ENCODE measurements at places on chromosomes 5 and 9.

DNA sequence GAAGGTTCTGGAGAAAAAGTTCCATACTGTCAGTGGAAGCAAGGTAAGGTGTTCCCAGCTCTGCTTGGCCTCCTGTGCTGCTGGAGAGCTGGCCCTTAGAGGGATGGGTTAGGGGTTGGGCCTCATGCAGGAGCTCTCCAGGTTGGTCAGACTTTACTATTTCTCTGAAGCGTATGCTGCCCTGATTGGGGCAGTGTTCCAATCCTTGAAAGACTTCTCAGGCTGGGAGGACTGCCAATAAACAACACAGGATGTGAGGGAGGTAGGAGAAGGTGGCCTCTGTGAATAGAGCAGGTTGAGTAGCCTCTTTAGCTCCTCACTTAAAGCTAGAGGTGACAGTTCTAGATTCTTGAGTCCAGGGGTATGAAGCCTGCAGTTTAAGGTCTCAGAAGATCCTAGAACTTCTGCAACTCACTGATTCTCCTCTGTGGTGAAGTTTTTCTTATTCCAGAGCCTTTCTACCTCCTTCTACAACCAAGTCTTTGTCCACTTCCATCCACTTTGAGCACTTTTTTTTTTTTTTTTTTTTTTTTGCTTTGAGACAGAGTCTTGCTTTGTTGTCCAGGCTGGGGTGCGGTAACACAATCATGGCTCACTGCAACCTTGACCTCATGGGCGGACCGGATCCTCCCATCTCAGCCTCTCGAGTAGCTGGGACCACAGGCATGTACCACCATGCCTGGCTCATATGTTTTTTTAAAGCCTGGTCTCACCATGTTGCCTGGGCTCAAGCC is 3.0 kb downstream of the HNRNPAB start:
- DNase-seq: no peak

DNA sequence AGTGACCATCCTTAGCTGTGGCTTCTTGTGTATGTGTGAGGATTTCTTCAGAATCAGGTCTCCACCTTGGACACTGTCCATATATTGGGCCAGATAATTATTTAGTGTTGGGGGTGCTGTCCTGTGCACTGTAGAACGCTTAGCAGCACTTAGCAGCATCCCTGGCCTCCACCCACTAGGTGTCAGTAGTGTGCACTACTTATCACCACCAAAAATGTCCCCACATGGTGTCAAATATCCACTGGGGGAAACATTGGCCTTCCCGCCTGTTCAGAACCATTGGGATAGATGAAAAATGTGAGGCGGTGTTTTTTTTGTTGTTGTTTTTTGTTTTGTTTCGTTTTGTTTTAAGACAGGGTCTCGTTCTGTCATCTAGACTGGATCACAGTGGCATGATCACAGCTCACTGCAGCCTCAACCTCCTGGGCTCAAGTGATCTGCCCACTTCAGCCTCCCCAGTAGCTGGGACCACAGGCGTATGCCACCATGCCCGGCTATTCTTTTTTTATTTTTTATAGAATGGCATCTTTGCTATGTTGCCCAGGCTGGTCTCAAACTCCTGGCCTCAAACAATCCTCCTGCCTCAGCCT is 67.7 kb downstream of the TENT4A start:
- no peak for DNase-seq

- DNase-seq: no peak
Observed at GRCh38 chr9:22170990-22171670, 162.0 kb upstream of the CDKN2B start.

- no peak for DNase-seq
Observed at GRCh38 chr9:124454791-124455443, 4.7 kb downstream of the ADGRD2 start.

DNA sequence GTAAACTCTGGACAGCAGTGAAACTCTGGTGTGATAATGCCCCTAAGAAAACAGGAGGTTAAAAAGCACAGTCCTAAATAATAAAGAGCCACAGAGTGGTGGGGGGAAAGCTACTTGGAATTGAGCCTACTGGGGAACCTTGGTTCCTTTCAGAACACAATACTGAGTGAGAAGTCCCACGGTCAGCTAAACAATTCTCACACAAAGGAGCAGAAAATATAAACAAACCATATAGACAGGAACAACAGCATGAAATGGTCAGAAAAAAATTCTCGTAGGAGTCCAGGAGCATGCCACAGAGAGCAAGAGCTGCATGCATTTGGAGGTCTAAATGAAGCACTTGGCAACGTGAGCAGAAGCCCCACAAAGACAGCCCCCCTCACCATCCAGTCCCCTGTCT is 56.0 kb downstream of the TEK start:
- no peak for DNase-seq

- DNase-seq: no peak
Observed at GRCh38 chr9:99211746-99212145, 10.0 kb downstream of the ALG2 start.

DNA sequence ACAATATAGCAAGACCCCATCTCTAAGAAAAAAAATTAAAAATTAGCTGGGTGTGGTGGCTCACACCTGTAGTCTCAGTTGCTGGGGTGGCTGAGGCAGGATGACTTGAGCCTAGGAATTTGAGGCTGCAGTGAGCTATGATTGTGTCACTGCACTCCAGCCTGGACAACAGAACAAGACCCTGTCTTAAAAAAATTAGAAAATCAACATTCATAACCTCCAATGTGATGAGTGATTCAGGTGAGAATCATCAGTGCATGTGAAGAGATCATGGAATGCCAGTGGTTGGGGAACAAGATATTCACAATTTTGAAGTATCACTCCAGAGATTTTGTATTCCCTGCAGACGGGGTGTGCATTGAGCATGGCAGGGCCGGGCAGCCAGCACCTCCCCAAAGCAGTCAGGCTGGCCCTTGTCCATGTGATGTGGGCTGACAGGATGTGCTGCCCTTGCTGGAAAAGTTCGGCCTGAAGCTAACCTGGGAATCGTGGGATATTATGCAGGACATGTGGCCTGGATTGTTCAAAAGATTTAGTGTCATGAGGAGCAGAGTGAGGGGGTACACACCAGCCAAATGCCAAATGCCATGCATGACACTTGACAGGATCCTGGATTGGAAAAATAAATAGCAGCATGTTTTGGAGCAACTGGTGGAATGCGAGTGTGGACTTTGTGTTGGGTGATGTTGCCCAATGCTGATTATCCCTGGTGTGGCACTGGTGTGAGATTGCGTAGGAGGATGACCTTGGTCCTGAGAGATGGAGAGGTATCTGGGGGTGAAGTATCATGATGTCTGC is 189.0 kb downstream of the RGS3 start:
- DNase-seq: no peak

- no peak for DNase-seq
Observed at GRCh38 chr5:127666043-127666716, 17.3 kb downstream of the CTXN3 start.

GRCh38 chr5:73170522-73170921 is 2.5 kb upstream of the TMEM174 start:
- DNase-seq: no peak

DNA sequence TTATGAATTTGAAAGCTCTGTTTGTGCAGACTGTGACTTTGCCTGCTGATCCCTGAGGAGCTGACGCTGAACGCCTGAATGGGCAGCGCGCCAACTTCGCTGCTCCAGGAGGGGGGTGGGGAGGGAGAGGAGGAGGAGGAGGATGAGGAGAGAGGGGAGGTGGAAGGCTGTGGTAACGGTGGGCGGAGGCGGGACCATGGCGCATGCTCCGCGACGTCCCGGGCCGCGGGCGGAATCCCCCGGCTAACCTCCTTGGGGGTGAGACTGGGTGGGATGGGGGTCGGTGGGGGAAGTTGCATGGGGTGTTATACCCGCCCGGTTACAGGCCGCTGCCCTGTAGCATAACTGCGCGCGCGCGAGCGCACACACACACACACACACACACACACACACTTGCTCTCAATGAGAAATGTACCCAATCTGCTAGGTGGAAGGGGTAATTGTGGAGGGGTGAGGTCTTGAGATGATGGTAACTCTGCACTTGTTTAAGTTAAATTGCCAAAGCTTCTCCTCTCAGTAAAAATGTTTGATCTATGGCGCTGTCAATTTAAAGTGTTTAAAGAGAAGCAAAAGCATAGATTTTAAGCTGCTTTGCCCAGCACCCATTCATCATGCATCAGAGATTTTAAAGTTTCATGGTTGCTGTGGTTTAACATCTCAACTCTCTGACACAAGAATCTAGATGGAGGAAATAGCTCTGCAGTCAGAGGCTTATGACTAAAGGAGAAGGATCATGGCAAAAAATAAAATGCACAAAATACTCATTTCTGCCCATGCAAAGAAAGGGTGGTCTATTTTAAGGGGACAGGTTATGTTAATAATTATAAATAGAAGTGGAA is 76.6 kb upstream of the TBCA start:
- peak; percentile 86 for DNase-seq

- DNase-seq: peak; percentile 39
Observed at GRCh38 chr9:3526997-3527940, 1.5 kb upstream of the RFX3 start.

DNA sequence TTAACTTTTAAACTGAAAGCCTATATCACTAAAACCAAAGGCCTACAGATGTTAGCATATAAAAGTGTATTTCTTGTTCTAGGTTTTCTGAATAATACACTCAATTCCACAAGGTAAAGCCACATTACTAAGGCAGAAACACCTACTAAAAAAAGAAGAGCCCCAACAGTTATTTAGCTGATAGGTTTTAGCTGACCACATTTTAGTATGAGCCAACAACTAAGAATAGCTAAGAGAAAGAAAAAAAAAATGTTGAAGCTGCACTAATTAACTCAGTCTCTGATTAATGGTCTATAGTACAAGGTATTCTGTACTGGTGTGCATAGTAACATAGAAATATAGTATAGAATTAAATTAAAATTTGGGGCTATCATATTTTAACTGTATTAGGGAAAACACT is 23.5 kb downstream of the ZFR start:
- DNase-seq: no peak

DNA sequence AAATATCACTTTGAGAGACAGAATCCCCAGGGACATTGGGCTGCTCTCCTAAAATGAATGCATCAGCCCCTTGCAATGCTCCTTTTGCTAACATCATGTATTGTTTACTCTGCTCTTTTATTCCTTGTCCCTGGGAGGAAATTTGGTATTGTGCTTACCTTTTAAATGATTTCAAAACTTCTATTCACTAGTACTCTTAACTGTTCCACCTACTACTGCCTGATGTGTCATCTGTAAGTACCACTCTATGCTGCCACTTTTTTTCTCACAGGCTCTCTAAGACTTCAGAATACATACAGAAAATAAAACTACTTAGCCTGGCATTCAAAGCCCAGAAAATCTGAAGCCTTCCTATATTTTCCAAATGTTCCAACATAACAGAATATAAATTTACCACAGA is 667.2 kb downstream of the BRINP1 start:
- DNase-seq: no peak

- DNase-seq: no peak
Observed at GRCh38 chr5:134503088-134503936, 22.2 kb upstream of the JADE2 start.

DNA sequence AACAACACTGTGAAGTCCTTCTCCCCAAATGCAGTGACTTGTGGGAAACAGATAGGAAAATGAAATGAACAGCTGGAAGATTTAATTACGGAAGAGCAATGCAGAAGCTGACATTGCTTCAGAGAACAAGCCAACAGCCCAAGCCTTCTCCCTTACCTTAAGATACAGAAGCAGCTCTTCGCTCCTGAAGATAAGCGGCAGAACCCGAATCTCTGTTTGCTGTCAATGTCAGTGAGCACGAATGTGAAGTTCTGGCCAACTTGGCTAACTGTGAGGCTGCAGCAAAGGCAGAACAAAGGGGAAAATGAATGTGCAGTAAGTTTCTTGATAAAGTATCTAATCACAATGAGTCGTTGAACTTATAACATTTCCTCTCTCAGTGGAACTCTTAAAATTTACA is 172.4 kb downstream of the DENND1A start:
- no peak for DNase-seq
